ENCODE measurements at places on chromosomes 6 and 20.
A peak's percentile ranks its signal among the peaks of the same experiment; 100 is the strongest.

GRCh38 chr6:31299947-31300346, 28.1 kb upstream of the HLA-C start:
- DNase-seq = no peak

- no peak for DNase-seq
Observed at GRCh38 chr6:169022079-169022478, 231.6 kb downstream of the THBS2 start.

GRCh38 chr6:33877982-33878535, 74.3 kb upstream of the MLN start:
- DNase-seq = no peak

GRCh38 chr6:6390849-6391602, 70.6 kb upstream of the F13A1 start:
- DNase-seq = peak; percentile 68

- no peak for DNase-seq
Observed at GRCh38 chr20:39399463-39399862, 437.3 kb downstream of the DHX35 start.

GRCh38 chr6:10460096-10460495, 45.2 kb upstream of the TFAP2A start:
- DNase-seq = peak; percentile 50

GRCh38 chr6:163834226-163834970, 419.9 kb downstream of the QKI start:
- DNase-seq = no peak

- DNase-seq = peak; percentile 87
Observed at GRCh38 chr6:32439602-32440214, at the start of gene HLA-DRA. TSS of gene HLA-DRA (plus strand) at chr6:32439887. CDS start at chr6:32439951, 64 bp downstream.

DNA sequence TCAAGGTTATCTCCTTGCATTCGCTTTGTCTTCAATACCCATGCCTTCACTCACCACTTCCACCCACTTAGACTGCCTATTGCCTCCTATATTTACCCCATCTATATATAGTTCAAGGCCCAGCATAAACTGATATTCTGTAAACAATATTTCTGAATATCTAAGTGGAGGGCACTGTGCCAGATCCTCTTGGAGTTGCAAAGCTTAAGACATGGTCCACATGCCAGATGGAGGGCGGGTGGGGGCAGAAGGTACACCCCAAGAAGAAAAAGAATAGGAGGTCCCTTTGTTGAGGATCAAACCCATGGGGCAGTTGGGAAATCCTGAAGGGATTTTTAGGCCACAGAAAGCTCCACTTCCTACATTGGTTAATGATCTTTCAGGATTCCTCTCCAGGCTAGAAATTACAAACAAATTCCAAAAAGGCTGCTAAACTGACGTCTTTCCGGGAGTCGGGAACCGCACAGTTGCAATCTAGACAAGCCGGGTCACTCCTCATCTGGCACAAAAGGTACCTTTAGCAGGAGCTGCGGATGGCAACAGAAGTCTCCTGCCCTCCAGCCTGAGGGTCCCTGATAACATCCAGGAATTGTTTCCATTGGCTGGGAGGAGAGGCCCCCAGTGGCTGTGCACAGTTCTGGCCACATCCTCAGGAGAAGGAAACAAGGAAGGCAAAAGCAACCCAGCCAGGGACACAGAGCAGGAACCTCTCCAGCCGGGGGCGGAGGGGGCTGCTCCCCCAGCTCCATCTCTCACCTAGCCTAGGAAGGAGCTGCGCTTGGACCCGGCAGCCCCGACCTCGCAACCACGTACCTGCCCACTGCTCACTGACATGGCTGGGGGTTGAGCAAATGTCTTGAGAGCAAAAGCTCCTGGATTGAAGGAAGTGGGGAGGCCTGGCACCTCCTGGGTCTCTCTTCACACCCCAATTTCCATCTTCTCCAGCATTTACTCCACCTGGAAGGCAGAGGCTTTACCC, 5.9 kb upstream of the LPIN3 start:
- no peak for DNase-seq

- no peak for DNase-seq
Observed at GRCh38 chr6:139777202-139777970, 402.9 kb upstream of the CITED2 start.

GRCh38 chr6:157763129-157763903, 59.7 kb upstream of the SNX9 start:
- DNase-seq = no peak

- DNase-seq = no peak
Observed at GRCh38 chr6:36566418-36566905, 19.2 kb upstream of the STK38 start.

DNA sequence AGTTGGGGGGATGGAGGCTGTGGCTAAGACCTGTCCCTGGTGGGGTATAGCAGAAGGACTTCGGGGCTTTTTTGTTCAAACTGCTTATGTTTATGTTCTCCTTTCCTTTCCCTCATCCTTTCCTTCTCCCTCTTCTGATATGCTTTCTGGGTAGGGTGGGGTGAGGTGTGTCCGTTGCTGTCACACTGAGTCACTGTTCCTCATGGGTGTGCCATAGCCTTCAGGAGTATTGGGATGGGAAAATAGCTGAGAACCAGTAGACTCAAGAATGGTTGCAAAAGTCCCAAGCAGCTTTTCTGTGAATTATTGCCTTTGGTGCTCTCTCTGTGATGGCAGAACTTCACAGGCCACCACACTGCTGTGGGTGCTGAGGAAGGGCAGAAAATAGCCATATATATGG, 39.6 kb downstream of the TPD52L1 start:
- DNase-seq = no peak

- no peak for DNase-seq
Observed at GRCh38 chr6:11656491-11656890, 118.9 kb downstream of the TMEM170B start.

GRCh38 chr6:131470534-131470933, 102.5 kb upstream of the ARG1 start:
- DNase-seq = no peak

GRCh38 chr20:13777171-13777601, 7.5 kb downstream of the ESF1 start:
- no peak for DNase-seq

GRCh38 chr6:3718407-3718806, 33.1 kb downstream of the PXDC1 start:
- DNase-seq = no peak

DNA sequence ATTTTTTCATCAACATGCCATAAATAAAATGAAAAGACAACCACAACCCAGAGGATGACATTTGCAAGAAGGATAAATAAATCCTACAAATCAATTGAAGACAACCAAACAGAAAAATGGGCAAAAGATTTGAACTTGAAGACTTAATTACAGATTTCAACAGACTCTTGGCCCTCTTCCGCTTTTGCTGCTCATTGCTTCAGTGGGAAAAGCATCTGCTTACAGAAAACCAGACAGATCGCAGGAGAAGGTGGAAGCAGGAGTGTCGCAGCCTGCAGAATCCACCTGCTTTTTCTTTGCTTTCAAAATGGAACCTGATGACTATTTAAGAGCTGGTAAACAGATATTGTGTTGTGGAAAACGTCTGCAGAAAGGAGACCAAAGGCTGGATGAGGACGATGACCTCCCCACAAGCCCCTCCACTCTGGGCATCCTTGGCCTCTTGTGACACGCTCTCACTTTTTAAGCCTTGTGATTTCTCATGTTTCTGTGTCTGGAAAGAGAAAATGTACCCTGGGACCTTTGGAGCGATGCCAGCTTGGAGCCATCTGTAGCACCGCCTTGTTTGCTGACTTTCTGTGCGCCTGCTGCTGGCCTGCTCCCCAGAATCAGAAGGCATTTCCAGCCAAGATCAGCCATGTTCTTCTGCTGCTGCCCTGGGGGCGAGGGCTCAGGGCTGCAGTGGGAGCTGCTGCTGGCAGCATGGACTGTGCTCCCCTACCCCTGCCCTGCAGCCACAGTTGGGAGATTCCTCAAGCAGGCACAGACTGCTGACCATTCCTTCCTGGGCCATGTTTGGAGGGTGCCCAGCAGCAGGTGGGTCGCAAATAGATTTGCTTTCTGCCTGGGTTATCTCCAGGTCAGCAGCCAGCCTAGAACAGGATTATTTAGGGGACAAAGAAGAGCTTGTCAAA, 3.6 kb upstream of the CSTL1 start:
- no peak for DNase-seq

GRCh38 chr20:32036716-32037485, 15.1 kb upstream of the HCK start:
- DNase-seq = no peak

DNA sequence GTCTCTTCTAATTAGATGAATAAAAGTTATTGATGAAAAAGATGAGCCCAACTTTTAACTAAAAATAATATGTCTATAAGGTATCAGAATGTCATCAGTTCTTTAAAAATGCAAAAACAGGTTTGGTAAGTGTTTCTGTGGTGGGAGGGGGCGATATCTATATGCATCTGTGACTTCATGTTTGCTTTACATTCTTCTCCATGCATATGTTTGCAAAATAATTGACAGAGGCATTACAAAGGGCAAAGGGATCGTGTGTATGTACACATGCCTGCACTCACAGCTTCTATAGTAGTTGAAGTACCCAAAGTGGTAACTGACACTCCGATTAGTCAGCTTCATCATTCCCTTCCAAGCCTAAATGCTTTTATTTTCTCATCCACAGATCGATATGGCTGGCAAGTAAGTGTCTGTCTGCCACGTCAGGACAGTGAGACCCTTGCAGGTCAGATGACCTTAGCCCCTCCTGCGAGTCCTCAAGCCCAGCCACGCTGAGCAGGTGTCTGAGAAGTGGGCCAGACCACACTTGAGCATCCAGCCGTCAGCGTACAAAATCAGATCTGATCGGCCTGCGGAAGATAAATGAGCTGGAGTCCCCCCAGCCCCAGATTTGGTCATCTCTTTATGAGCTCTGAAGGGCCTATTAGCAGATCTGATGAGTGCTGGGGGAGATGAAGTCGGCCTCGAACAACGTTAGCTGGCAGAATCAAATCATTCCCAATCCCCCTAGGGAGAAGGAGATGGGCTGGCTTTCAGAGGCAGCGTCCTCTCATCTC, 369.1 kb downstream of the MAFB start:
- no peak for DNase-seq

- no peak for DNase-seq
Observed at GRCh38 chr20:25136643-25137559, 55.0 kb upstream of the VSX1 start.

DNA sequence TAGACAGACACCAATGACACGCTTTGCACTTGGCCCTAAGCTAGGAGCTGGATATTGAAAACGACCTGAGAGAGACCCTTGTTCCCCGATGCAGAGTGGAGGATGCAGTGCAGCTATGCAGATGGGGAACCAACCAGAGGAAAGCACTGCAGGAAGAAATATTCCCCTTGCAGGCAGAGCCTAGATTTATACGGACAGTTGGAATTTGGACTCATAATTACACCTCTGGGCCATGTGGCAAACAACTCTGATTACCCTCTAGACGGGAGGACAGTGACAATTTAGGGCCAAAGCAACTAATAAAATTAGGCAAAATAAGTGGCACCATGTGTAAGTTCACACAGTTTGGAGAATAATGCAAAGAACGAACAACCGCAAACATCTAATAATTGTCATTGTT, 12.3 kb downstream of the PMEPA1 start:
- no peak for DNase-seq

DNA sequence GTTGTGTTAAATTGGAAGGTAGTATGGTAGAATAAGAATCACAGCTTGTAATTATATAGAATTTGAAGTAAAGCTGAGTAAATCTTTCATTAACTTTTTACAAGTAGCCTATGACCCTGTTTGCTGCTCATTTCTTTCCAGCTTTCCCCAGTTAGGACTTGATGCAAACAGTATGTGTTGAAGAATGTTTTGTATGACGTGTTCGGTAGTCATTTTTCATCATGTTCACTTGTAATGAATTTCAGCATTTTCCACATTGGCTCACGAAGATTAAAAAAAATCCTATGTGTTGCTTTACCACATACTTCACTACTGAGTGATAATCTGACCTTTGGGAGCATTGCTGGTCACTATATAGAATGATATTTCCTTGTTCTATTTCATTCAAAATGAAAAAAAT, 162.4 kb downstream of the CDKAL1 start:
- no peak for DNase-seq

DNA sequence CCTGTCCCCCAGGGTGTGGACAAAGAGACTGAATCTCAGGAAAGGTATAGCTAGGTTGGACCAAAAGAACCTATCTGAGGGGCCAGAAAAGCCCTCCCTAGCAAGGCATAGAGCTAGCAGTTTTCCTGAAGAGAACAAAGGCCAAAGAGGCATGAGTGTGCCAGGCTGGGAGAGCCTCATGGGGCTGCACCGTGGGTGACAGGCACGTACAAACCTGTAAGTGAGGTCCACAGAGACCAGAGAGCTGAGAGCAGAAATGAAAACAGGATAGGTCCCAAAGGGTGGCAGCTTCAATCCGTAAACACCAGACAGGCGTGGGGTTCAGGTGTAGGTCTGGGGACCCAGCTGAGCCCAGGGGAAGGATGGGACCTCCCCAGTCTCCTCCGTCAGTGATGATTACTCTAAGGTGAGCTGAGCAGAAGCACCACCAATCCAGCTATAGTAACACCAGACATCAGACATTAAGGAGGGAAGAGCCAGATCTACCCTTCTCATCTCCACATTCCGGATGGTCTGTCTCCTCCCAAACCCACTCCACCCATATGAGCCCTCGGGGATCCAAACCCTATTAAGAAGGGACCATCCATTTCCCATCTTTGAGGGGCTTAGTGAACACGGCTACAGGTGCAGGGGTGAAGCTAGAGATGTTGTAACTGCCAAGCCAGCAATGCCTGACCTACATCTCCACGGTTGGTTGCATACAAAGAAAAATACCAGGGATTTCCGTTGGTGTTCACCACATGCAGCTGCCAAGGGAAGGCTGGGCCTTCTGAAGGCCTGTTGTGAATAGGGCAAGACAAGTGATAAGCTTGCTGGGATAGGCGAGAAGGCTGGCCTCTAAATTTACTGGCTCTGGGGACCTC, 38.3 kb downstream of the BCL2L1 start:
- DNase-seq = no peak

DNA sequence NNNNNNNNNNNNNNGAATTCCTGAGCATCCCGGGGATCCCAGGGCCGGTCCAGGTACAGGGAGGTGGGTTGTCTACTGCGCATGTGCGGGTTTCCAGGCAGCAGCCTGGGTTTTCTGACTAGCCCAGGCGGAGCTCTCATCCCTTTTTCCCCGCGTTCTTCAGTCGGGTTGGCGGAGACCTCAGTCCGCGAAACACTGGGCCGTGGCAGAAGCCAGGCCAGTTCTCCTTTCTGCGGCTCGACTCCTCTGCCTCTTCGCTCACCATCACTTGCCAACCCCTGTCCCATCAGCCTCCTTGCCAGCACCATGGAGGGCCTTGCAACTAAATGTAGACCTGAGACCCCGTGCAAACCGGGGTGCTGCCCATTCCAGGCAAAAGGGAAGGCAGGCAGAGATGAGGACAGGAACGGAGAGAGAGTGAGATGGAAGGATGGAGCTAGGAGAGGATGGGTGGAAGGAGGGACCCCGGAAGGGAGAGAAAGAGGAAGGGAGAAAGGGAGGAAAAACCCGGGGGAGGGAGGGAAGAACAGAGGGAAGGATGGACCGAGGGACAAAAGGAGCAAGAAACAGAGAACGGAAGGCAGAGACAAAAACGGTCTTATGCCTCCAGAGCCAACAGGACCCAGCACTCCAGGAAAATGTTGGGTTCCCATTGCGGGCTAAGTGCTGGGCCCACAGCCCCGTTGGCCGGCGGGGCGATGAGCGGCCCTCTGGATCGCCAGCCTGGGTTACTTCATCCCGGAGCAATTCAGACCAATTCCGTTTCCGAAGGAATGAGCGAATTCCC, 445.4 kb upstream of the DEFB115 start:
- DNase-seq = peak; percentile 40
